Stimulated activated CD8-positive, alpha-beta memory T cell treated with anti-CD3 and anti-CD28 coated beads, Interleukin-2, amount 100 ng/mL, for 1 hour (primary cell): ENCODE measurements at places on chromosomes 11 and 22.

GRCh38 chr11:93849751-93850593 lies 446 bp downstream of the VSTM5 start:
- no peak for DNase-seq

DNA sequence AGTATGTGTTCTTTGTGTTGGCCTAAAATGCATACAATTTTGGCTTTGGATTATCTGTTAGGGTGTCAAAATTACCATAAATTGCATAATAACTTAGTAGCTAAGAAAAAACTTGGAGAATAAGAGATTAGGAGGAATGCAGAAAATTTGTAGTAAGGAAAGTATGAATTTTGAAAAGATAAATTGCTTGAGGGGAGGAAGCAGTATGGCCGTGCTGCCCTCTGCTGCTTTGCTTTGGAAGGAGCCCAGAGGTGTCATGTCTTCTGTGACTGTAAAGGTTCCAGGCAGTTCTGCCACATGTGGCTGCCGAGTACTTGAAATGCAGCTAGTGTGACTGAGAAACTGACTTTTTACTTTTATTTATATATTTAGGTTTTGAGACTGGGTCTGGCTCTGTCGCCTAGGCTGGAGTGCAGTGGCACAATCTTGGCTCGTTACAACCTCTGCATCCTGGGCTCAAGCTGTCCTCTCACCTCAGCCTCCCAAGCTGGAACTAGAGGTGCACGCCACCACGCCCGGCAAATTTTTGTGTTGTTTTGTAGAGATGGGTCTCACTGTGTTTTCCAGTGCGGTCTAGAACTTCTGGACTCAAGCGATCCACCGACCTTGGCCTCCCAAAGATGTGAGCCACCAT lies 1.8 kb downstream of the ADSL start:
- peak; percentile 43 for DNase-seq

DNA sequence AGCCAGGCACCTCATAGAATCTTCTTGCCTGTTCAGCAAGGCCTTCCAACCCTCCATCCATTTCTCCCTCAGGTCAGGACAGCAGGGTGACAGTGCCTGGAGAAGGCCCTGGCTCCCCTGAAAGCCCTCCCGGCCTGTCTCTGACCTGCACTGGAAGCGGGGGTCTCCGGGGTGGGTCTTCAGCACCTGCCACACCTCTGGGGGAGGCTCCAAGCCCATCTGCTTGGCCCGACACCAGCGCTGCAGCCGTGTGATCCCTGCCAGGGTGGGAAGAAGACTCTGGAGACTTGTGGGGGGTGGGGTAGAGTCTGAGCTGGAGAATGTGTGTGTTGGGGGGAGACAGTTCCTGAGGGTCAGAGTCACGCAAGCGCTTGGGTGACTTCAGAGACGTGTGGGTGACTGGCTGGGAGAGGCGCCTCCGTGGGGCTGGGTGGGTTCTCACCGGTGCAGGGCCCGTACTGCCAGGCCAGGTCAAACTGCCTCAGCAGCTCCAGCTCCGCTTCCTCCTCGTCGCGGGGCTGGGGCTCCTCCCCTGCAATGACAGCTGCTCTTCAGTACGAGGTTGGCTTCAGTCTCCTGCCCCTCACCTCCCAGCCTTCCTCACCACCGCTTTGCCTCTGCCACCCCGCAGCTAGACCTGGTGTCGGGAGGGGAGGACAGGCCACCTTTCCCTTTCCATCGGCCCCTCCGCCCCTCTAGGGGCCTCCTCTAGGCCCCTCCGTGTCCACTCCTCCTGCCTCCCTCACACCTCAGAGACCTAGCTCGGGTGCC lies 615 bp downstream of the POLD4 start:
- DNase-seq = no peak

DNA sequence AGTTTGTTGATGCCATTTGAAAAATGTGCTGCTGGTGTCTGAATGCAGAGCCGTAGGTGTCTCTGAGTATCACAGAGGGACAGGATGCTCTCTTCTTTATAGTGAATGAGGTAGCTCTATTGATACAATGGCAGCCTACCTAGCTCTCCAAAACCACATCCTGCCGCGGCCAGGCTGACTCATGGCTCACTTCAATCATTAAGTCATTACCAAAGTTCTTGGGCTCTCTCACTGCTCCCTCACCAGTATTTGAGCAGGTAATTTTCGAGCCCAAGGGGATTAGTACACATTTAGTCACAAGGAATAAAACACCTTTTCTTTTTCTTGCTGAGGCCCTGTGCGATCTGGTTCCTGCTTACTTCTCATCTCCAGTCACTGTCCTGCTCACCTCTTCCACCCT lies 509.0 kb upstream of the LARGE1 start:
- DNase-seq = no peak

DNA sequence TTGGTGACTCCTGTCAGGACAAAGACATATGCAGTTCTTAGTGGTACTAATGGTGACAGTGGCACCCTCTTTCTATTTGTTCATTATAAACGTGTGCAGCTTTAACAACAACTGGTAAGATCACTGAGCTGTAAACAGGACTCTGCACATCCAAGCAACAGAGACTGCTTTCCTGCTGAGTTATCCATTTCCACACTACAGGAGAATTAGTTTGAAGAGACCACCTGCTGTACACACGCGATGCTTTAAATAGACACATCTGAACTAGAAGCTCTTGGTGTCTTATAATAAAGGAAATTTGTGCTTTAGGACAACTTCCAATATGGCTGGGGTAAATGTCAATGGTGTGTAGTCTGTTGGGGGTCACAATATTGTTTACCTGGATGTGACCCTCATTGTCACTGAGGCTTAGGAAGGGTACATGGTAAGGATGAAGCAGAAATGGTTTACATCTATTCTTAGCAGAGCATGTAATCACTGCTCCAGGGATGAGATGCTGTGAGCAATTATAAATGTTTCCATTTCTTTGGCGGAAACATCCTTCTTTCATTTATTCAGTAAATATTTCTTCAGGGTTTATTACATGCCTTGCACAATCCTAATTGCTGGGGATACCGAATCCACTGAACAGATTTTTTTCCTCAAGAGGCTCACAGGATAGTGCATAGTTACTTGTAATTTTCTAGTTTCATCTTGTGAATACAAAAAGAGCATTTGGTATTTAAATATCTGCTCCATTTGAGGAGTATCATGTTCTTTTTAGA lies 354.0 kb upstream of the CCDC90B start:
- DNase-seq = no peak

DNA sequence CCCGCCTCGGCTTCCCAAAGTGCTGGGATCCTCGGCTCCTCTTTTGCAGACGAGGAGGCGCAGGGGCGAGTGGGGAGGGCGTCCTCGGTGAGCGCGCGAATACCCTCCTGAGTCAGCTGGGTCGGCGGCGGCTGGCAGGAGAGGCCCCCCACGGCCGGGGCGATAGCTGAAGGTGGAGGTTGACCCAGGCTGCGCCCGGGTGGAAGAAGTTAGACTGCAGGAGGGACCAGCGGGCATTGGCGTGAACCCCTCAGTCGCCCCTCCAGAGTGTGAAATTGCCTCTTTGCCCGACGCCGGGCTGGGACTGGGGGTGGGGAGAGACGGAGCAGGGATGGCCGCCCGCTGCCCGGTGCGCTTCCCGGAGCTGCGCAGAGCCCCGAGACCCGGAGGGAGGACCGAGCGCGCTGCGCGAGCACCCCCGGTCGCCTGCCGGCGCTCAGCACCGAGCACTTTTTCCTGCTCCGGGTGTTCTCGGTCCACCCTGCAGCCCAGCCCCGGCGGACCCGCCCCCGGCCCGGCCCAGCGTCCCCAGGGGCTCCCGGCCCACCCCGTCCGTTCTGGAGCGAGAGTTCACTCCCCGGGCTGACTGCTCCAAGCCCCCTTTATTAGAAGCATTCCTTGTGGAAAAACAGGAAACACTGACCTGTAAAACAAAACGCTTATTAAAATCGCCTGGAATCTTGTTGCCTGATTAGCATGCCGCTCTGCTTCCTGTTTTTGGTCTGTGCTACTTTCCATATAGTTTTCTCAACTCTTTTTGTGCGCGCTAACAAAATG lies 13.7 kb upstream of the CPT1A start:
- no peak for DNase-seq

DNA sequence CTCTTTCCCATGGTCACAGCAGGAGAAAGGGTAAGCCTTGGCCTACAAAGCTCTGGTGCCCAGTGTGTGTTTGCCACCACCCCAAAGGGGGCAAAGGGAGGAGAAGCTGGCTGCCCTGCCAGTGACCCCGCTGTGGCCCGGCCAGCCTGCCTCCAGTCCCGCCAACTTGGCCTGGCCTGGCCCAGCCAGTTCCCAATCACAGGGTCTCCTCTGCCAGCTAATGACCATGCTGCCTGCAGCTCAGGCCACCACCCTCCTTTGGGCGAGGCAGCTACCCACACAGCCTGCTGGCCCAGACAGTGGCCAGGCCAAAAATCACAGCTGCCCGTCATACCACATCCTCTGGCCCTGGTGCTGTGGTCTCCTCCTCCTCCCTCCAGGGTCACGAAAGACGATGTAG lies 5.1 kb downstream of the GDPD5 start:
- DNase-seq = no peak

DNA sequence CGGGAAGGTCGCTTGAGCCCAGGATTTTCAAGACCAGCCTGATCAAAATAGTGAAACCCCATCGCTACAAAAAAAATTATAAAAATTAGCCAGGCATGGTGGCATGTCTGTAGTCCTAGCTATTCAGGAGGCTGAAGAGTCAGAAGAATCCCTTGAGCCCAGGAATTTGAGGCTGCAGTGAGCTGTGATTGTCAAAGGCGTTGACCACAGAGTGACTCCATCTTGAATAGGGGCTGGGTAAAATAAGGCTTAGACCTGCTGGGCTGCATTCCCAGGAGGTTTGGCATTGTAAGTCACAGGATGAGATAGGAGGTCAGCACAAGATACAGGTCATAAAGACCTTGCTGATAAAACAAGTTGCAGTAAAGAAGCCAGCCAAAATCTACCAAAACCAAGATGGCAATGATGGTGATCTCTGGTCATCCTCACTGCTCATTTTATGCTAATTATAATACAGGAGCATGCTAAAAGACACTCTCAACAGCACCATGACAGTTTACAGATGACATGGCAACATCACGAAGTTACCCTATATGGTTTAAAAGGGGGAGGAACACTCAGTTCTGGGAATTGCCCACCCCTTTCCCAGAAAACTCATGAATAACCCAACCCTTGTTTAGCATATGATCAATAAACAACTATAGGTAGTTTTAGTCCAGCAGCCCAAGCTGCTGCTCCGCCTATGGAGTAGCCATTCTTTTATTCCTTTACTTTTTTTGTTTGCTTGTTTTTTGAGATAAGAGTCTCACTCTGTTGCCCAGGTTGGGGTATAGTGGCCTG lies 2.8 kb upstream of the RDX start:
- DNase-seq = no peak

GRCh38 chr22:27476729-27477128 lies 324.8 kb downstream of the MN1 start:
- no peak for DNase-seq

- no peak for DNase-seq
Measured at GRCh38 chr22:23217171-23218052, 37.1 kb downstream of the BCR start.

DNA sequence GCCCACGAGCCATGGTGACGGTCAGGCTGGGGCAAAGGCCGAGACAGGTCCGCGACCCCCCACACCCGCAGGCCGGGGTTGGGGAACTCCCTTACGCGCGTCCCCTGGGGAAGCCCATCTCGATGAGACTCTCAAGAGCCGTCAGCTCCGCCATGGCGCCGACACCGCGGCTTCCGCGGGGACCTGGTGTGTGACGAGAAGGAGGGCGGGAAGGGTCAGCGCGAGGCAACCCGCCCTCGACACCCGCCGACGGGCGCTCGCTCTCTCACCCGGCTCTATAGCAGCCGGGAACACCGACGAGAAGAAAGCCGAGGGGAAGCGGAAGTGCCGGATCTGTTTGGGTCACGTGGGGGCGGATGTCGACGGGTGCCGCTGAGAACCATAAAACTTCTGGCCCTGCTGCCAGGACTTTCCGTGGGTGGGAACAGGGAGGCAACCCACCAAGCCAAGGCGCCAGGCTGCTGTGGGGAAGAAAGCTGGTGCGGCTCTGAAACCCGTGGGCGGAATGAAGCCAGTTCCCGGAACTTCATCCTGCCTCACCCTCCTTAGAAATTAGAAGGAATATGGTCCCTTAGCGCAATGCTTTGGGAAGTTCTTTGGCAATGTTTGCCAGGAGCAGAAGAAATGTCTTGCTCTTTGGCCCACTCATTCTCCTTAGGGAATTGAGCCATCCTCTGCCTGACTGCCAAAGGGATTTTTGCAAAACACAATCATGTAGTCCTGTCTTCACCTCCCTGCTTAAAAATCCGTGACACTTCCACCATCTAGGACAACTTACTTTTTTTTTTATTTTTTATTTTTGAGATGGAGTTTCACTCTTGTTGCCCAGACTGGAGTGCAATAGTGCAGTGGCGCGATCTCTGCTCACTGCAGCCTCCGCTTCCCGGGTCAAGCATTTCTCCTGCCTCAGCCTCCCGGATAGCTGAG lies at the start of gene UBXN1:
Gene UBXN1, minus strand, starts transcription at position 304 of the 927 bp plus-strand sequence. Its CDS starts 150 bp downstream, at position 154.
- peak; percentile 66 for DNase-seq

GRCh38 chr22:40676644-40677043 lies 2.6 kb upstream of the MCHR1 start:
- DNase-seq = no peak
